ENCODE measurements at places on chromosomes 11 and 22.

- no peak for DNase-seq
Measured at GRCh38 chr22:38786631-38787030, 7.3 kb downstream of the DNAL4 start.

DNA sequence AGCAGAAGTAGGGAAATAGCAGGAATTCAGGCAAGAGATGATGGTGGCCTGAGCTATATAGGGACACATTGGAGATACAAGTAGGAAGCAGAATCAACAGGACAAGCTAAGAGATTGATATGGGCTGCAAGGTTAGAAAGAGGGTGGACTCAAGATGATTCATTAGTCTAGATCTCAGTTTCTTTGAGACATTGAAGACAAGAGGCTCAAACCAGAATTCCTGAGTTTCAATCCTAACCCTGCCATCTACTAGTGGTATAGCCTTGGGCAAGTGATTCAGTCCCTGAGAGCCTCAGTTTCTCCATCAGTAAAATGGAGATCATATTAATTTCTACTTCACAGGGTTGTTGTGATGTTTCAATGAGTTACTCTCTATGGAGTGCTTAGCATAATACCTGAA lies 53.1 kb upstream of the NAV2 start:
- DNase-seq, result no peak

DNA sequence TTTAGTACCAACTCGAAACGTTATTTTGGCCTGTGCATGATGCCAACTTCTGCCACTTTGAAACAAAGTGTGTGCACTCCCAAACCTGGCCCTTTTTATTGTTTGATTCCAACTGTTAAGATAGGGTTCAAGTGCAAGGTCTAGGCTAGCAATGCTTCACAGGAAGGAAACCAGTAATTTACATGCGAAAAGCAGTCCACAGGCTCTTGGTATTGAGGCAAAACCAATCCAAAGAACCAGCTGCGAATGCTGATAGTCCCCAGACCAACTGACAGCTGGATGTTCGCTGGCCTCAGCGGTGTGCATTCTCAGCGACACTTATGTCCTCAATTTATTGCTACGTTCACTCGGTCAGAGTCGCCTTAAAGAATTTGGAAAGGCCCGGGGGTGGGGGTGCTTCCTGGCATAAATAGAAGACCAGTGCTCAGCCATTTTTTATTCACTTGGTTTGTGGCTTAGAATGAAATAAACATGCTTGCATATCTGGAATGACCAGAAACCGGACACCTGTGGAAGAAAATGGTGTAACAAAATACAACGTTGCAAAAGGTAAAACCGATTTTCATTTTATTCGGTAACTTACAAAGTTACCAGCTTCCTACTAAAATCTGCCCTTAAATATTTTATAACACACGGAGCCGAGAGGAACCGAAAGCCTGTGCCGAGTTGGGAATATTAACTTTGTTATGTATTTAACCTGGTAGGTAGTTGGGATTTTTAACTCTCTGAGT lies 1.6 kb downstream of the CPT1A start:
- DNase-seq, result no peak

GRCh38 chr11:66768088-66768521 lies 39.1 kb upstream of the SPTBN2 start:
- DNase-seq, result no peak

- peak; percentile 55 for DNase-seq
Measured at GRCh38 chr11:16936643-16937042, 77.6 kb downstream of the PLEKHA7 start.
